Stimulated activated CD8-positive, alpha-beta memory T cell treated with anti-CD3 and anti-CD28 coated beads, Interleukin-12 subunit alpha, Interleukin-12 subunit beta, amount 100 ng/mL, for 4 hours (primary cell): ENCODE measurements at places on chromosomes 11 and 22.

DNA sequence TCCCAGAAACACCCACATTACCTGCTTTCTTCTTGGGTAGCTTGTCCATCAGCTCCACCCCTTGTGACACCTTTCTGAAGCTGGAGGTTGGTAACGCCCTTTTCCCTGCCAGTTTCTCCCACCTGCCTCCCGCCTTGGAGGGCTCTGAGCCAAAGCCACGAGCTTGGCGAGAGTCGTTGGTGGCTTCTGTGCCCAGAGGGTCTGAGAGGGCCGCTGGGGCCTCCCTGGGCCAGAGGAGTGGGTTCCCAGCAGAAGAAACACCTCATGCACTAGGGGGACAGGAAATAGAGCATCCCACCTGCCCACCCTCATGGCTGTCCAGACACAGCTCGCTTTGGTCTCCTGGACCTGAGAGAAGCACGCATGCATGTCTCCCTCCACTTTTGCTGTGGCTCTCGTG, 37.9 kb downstream of the B3GAT1 start:
- no peak for DNase-seq

DNA sequence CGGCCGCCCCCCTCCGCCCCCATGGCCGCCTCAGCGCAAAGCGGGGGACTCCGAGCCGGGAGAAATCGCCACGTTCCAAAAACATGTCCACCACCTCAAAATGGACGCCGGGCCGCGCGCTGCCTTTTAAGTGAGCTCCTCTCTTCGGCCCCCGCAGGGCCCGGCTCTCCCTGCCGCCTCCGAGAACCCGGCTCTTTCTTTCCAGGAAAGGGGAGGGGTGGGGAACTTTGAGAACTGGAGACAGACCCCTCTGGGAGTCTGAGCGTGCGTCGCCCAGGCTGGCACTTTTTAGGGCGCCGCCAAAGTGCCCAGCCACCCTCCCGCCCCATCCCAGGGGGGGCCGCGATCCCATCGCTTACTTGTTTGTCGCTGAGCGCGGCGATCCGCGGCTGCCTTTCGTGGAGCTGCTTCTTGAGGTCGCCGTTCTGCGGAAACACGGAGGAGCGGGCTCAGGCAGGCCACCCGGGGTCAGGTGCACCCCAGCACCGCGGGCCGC, 1.6 kb downstream of the PHF21B start:
- DNase-seq: no peak

- no peak for DNase-seq
Observed at GRCh38 chr11:110774138-110775014, 62.1 kb upstream of the ARHGAP20 start.

DNA sequence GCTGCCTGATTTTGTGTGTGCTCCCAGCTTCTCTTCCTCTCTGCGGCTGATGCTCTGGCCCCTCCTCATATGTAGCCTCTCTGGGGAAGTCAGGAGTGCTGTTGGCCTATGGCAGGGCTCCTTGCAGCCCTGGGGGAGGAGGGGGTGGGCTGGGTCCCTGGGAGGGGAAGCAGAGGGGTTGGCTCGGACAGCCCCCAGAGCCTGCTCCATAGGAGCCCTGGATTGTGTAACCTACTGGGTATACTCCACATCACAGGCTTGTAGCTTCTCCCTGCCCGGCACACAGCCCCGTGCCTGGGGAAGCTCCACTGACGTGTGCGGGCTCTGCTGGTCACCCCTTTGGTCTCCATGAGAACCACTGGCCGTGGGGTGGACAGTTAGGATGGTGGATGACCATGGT, 113.8 kb downstream of the ST3GAL4 start:
- no peak for DNase-seq

- no peak for DNase-seq
Observed at GRCh38 chr11:130145311-130145812, 14.2 kb upstream of the ST14 start.

DNA sequence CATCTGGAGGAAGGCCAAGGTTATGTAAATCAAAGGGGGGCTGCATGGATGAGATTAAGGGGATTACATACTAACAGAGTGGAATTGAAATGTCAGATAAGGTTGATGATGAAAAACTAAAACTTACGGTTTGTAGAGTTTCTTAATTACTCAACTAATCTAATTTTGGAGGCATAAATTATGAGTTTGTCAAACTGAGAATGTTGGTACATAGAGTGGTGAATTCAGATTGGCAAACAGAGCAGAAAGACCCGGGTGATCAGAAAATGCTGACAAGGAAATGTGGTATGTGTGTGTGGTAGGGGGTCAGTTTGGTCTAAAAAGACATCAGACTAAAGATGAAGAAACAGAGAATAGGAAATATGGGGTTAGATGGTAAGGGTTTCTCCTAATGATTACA, 11.0 kb downstream of the MS4A6E start:
- no peak for DNase-seq

- DNase-seq: no peak
Observed at GRCh38 chr22:23772315-23772648, 367 bp upstream of the MMP11 start.

DNA sequence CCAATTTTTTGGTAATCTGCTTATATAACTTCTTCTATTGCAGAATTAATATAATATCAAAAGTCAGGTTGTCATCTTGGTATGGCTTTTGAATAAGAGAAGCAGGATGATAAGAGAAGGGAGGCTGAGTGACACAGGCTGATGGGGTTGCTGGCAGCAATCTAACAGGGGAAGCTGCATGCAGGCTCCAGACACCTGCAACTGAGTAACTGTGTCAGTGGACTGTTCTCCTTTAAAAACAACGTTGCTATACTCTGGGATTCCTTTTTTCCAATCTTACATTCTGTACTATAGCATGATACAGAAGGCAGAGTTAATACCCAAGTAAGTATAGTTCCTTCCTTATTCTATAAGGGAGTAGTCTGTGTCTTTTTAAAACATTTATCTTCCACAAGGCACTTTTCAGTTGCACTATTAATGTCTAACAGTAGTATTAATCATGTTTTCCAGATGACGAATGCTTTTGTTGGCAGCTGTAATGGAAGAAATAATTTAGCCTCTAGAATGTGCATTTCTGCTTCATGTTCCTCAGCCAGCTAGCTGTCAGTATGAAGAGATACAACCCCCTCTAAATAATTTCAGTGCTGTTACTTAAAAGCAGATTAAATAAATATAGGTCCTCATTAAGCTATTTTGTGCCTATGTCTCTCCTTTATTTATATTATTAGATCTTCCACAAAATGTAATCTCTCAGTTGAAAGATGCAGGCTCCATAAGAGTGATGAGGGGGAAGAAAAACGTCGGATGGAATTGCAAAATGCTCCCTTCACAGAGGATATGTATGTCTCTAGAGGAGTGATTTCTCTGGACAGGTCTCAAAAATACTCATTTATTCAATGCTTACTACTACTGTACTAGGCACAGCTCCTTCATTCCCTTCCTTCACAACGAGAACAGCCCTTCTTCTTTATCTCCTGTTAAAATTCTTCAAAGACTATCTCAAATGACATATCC, 50.8 kb downstream of the ATG16L2 start:
- no peak for DNase-seq

- DNase-seq: peak; percentile 33
Observed at GRCh38 chr11:120168960-120169681, 31.2 kb upstream of the TRIM29 start.

DNA sequence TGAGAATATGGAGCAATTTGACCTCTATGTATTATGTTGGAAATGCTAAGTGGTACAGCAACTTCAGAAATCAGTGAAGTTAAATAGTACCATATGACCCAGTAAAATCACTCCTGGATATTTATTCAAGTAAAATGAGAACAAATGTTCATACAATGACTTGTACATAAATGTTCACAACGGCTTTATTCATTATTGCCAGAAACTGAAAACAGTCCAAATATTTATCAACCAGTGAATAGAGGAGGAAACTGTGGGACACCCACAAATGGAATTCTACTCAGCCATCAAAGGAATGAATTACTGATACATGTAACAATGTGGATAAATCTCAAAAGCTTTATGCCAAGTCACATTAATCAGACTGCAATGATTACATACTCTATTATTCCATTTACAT, 416.3 kb downstream of the AASDHPPT start:
- no peak for DNase-seq

DNA sequence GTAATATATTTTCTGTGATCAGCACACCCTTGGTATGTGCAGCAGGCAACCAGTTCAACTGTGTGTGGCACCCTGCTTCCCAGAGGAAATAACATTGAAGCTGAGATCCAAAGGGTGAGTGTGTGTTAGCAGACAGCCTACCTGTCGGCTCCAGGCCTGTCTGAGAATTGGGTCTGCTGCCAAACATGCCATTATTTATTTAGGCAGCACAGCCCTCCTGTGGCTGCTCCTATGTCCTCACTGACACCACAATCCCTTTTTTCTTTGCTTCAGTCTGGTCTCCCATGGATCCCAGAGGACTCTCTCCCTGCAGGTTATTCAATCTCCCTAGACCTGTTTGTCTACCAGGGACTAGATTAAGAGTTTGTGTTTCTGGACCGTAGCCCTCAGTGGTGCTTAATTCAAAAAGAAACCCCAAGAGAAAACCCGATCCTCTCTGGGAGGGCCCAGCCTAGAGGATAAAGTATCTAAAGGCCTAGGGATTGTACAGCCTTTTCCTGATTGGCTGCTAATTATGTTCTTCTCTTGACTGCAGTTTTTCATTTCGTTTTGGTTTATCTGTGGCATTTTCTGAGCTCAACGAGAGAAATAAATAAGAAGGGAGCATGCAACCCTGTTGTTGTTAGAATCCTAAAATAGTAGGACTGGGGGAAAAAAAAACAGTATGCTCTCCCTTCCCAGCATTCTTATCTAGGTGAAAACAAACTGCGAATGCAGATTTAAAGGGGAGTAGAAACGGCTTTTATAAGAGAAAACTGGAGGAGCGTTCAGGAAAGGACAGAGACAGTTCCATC, 24.1 kb downstream of the KCNE3 start:
- DNase-seq: no peak

DNA sequence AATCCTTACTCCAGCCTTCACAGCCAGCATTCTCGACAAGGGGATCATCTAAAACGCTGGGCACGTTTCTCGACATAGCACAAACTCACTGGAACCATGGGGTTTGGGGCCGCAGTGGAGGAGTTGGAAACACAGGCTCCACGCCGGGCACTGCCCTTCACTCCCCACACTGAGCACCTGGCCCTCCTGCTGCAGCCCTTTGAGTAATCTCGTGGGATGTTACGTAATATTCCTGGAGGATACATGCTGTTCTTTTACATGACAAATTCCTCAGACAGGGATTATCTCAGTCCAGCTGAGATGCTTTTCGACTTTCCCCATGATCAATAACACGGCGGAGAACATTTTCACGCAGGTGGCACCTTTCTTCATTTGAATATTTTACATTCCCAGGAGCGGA, 408.0 kb downstream of the SHANK2 start:
- DNase-seq: no peak

DNA sequence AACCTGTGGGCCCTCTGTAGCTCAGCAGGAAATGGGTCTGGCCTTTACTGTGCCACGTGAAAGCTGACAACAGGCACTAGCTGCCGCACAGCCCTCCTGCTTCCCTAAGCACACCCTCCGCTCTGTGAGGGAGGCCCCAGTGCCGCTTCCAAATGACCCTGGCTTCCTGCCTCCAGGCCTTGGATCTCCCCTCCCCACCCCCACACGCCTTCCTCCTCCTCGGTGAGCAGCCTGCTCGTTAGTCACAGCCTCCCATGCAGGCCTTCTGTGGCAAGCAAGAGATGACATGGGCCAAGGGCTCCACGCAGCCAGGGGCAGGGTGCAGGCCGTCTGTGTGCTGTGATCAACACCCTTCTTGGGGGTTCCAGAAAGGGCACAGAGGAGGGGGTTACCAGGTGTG, 15.3 kb upstream of the RASL10A start:
- DNase-seq: no peak

- DNase-seq: no peak
Observed at GRCh38 chr11:20592741-20593140, 6.7 kb upstream of the SLC6A5 start.

GRCh38 chr11:117678658-117679406, 118.2 kb downstream of the DSCAML1 start:
- no peak for DNase-seq

DNA sequence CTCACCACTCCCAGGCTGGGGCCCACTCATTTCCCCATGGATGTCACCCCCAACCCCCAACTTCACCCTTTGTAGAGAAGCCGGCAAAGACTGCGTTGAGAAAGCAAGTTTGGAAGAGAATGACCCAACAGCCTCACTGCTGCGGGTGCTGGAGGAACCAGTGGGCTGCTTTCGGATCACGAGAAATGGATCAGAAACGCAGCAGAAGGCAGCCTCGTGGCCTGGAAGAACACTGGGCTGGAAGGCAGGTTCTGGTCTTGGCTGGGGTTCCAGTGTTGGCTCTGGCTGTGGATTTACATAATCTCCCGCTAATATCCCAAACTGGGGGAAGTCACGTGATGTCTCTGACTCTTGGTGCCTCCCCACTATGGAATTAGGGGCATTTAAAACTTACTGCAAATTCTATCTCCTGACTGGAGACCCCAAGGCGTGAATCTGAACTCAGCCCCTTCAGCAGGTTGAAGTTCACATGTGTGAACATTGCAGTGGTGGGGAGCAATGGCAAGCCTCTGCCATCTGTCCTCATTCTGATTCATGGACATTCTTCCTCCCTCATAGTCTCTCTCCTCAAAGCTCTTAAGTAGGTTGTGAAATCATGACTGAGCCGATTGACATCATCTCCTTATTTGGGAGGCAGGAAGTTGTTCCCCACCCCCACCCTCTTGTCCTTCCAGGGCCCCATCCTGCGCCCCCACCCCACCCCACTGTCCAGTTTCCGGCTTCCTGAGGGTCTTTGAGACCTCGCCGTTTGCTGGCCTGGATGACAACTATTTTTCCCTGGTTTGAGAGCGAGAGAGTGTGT, 37.0 kb upstream of the TIMP3 start:
- no peak for DNase-seq

DNA sequence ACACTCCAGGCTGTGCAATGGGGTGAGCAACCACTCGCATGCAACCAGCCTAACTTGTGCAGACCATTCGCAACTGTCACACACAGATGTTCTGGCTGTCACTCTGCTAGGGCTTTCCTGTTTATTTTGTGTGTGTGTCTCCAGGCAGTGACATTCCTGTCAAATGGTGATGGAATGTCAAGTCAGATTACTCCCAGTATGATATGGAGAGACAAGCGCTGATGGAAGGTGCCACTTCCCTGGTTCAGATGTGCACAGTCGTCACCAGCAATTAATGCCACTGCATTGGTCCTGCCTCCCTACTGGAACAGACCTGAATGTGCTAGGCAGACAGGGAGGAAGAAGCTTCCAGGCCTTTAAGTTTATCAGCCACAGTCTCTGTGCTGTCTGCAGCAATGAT, 442.4 kb upstream of the ISX start:
- DNase-seq: no peak

GRCh38 chr11:62315431-62315830, 16.6 kb upstream of the SCGB1D4 start:
- no peak for DNase-seq

DNA sequence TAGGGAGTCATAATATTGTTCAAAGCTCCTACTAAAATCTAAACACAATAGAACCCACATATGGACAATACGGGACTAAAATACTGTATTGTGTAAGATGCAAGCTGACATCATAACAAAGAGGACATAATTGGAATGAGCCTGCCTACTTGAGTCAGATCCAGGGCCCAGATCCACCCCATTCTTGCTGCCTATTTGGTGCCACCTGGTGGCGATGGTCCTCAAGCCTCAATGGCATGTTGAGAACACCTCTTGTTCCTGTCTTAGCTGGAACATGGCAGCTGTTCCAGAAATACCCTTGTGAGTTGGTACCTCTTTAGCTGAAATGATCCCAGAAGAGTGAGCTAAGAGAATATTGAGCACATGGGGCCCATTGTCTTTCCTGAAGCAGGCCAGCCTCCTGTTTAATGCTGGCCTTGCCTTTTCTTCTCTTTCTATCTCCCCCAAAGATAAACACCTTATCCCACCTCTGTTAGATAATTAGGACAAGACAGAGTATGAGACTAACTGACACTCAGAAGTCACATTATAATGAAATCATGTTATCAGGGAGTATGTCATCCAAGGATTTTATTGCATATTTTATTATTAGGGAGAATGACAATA, 680.9 kb upstream of the ANO5 start:
- no peak for DNase-seq
